ENCODE measurements at places on chromosomes 7 and 10.

DNA sequence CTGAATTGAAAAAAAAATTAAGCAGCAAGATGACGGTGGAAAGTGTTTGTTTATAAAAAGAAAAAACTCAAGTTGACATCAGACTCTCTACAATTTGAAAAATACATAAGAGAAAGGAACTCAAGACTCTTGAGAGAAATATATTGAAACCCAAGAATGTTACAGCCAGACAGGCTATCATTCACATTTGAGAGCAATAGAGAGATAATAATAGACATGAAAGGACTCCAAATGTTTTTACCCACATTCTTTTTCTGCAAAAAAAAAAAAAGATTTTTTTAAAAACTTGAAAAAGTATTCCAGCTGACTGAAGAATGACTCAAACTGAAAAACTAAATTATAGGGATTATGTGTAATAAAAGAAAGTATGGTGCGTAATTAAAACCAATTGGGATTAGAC lies 532.4 kb downstream of the INHBA start:
- no peak for DNase-seq

DNA sequence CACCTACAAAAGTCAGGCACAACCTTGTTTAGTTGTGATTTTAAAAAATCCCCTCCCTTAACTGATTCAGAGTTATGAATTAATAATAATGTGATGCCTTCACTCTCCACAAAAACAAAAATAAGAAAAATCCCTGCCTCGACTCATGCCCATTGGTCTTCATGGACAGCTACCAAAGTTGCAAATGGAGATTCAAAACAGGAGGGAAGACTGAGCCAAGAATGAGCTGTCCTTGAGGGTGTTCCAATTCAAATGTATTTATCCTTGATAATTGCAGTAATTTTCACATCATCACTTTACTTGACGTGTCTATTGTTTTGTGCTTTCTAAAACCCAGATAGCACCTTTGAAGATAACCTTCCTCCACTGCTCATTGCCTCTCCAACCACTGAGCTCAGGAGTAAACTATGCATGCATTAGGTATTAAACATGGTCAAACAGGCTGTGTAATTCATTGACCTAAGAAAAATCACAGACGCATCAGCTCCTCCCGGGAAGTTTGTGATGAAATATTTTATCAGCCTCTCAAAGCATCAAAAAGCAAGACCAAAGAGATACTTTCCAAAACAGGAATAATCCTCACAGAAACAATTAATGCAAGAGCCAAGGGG lies 712.7 kb upstream of the IGFBP3 start:
- no peak for DNase-seq

DNA sequence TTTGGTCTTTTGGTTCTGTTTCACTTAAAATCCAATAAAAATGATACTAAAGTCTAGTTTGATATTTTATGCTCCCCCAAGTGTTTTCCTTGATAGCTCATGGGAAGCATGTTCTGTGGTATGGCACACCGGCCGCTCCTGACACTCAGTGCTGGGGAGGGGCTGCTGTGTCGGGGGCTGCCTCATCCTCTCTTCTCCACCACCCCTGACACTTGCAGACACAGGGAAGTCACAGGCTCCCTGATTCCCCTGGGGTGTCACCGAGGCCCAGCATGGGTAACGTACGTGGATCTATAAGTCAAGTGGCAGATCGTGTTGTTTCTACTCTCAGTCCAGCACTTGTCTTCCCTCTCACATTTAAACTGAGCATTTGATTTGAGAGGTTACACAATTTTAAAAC lies 508.6 kb downstream of the TNS3 start:
- DNase-seq, result no peak

DNA sequence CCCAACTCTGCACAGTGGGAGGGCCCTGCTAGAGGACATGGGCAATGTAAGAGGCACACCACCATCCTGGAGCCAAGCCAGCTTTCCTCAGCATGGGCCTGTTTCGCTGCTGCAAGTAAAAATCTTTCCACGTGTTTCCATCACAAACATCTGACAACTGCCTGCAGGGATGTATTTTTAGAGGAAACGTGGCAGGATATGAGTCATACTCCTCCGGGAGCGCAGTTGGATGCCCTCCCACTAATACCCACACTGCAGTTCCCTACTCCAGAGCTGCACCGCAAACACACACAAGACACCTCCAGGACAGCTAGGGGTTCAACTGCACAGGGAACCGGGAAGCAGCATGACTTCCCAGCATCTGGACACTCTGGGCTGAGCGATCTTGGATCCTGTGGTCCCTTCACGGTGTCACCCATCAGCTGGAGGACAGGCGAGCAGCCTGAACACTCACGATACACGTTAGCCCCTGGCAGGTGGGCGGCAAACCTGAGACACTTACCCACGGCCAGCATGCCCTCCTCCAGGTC lies 26.1 kb downstream of the PLAC9 start:
- peak; percentile 25 for DNase-seq

- no peak for DNase-seq
These were observed 28.1 kb upstream of the RPA3 start for GRCh38 chr7:7746458-7746857.

DNA sequence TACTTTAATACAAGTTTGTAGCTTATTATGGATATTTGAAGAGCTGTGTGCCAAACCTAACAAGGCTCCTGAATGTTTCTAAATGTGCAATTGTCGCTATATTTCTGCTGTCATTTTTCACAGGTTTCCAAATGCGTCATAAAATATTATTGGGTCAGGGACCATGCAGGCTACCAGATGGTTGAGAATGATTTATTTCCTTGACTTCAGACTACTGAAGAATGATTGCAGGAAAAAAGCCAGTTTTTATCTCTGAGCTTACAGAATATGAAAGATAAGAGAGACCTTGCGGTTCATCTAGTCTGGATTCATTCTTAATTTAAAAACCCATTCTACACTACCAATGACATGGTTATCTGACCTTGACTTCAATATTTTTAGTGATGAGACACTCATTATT lies 55.2 kb downstream of the TSPAN12 start:
- DNase-seq, result no peak

DNA sequence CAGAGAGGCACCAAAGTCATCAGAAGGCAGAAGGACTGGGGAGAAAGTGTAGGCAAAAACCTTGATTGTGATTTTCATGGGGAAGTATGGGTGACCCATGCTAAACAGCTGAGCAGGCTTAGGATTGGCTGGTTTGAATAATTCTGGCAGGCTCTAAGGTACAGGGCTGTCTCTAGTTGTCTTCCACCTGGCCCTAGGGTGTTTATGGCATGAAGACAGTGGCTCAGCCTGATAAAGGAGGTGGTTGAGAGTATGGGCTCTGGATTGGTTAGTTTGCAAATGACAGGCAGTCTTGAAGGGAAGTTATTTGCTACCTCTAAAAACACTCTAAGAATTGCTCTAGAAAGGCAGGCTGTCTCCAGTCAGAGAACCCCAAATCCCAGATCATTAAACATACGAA lies 100.3 kb downstream of the STRA8 start:
- DNase-seq, result no peak

- no peak for DNase-seq
These were observed 10.2 kb downstream of the DNAJC12 start for GRCh38 chr10:67827811-67828210.

- DNase-seq, result no peak
These were observed 104.6 kb upstream of the INSIG1 start for GRCh38 chr7:155192961-155193640.

DNA sequence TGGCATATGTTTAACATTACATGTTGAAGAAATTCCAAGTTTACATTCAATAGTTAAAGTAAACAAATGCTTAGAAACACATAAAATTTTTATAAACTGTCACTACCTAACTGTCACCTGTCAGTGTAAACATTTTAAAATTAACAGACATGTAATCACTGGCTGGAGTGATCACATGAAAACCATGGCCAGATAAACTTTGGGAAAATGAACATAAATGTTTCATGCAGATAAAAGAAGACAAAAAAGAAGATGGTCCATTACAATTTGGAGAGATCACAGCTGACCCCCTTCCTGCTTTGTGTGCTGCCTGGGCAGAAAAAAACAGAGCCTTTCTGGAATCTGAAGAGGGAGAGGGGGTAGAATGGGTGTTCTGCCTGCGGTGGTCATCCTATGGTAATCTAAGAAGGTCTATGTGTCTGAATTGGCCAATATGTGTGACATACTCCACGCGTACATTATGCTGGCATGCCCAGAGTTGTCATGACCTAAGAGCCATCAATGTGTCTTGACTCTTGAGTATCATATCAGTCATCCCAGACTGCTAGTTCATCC lies 57.5 kb upstream of the MEOX2 start:
- no peak for DNase-seq

DNA sequence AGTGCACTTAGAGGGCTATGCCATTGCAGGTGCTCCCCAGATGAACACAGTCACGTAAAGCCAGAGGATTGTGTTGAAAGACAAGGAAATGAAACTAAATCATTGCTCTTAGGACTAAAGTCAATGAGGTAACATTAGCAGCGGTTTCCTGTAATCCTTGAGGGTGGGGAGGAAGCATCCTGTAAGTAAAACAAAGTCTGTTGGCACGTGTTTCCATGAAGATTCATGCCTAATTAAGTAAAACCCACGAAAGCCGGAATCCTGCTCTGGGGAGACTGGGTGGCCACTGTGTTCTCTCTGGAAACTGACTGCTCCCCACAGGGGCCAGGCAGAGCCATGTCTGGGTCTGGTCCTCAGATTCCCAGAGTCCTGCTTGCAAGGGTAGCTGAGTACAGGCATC lies 18.3 kb downstream of the STEAP1B start:
- no peak for DNase-seq

DNA sequence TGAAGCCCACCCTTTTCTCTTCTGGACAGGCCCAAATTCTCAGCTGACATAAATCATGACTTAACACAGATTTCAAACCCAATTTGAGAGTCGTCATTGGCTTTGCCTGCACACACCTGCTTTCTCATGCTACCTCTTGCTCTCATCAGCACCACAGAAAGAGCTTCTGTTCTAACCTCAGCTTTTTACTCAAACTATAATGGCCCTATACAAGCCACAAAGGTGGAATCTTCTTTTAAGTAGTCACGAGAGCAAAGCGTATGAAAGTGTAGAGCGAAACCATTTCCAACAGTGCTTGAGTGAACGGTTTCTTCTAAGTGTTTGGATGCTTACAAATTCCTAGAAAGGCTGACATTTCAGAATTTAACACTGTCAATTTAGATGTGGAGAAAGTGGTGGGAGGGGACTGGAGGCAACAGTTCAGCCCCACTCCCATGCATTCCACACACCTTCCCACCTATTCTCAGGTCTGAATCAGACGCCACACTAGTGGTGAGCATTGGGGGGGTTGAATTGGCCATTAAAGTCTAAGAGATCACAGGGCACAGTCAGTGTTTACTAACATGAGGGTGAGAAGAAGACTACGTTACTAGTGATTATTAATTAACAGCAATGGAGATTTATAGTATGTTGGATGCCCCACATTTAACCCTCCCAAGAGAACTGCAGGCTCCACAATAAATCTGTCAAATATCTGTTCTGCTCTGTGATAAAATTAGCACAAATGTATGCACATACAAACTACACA lies 114.0 kb downstream of the PRKCQ start:
- no peak for DNase-seq

GRCh38 chr10:85524001-85524666 lies 842.5 kb downstream of the GRID1 start:
- no peak for DNase-seq

- no peak for DNase-seq
These were observed 349.8 kb downstream of the TCERG1L start for GRCh38 chr10:130961506-130962239.

GRCh38 chr10:117005026-117005526 lies at the start of gene SHTN1:
Gene SHTN1 (minus strand): TSS chr10:117005187. CDS start chr10:117005079, 108 bp downstream.
- DNase-seq, result peak; percentile 82

GRCh38 chr7:37961251-37961650 lies 40.8 kb downstream of the EPDR1 start:
- DNase-seq, result no peak

DNA sequence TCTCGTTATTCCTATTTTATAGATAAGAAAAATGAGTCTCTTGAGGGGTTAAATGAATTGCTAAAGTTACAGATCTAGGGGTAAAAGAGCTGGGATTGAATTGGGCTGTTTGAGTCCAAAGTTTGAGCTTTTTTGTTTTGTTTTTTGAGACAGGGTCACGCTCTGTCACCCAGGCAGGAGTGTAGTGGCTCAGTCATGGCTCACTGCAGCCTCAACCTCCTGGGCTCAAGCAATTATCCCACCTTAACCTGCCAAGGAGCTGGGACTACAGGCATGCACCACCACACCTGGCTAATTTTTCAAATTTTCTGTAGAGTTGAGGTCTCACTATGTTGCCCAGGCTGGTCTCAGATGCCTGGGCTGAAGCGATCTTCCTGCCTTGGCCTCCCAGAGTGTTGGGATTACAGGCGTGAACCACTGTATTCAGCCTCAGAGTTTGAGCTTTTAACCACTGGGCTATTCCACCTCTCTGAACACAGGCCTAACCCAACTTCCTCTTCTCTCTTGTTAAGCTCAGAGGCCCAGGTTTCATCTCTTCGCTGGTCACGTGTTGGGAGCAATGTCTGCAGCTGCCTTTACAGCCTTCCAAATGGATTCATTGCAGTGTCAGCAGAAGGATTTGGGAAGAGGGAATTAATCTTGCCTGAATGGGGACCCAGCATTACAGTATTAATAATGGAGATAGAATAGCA lies 8.0 kb downstream of the SUFU start:
- no peak for DNase-seq

- no peak for DNase-seq
These were observed 126.8 kb downstream of the SKIDA1 start for GRCh38 chr10:21398563-21399231.

- no peak for DNase-seq
These were observed 96.6 kb downstream of the SNX10 start for GRCh38 chr7:26388256-26388655.

GRCh38 chr7:108097703-108098102 lies 32.5 kb downstream of the LAMB4 start:
- DNase-seq, result no peak

DNA sequence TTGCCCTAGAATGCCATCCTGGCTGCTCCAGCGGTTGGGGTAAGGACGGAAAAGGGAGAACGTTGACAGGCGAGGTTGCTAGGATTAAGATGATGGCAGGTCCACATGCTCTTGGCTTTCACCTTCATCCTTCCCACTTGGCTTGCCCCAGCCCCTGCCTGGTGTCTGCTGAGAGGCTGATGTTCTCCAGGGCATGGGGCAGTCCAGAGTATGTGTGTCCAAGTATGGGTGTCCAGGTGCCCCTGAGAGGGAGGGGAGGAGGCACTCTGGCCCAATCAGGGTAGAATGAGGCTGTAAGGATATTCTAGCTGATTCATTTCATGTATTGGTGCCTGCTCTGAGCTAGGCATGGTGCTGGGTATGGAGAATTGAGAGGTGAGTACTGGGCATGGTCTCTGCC lies 12.6 kb downstream of the NEURL1 start:
- DNase-seq, result no peak

DNA sequence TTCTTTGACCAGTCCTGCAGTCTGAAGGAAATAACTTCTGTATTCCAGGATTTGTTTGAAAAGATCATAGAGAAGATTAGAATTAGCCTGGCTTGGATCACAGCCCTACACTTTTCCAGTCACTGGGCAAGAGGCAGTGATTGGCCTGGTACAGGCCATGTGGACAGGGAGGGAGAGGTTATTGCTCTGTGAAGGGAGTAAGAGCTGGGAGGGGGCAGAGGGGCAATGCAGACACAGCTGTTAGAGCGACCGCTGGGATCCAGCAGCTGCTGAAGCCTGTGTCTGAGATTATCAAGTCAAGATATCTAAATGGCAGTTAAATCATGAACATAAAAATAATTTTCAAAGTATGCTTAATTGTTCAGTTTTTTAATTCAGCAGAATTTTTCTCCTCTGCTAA lies 257.3 kb downstream of the SDK1 start:
- no peak for DNase-seq

Measured in globus pallidus (tissue), 1 donor.